NCI-H2081 (cell line): ENCODE measurements at places on chromosomes 1 and 21.

GRCh38 chr1:101075926-101076325, 50.3 kb upstream of the DPH5 start:
- DNase-seq, result no peak

DNA sequence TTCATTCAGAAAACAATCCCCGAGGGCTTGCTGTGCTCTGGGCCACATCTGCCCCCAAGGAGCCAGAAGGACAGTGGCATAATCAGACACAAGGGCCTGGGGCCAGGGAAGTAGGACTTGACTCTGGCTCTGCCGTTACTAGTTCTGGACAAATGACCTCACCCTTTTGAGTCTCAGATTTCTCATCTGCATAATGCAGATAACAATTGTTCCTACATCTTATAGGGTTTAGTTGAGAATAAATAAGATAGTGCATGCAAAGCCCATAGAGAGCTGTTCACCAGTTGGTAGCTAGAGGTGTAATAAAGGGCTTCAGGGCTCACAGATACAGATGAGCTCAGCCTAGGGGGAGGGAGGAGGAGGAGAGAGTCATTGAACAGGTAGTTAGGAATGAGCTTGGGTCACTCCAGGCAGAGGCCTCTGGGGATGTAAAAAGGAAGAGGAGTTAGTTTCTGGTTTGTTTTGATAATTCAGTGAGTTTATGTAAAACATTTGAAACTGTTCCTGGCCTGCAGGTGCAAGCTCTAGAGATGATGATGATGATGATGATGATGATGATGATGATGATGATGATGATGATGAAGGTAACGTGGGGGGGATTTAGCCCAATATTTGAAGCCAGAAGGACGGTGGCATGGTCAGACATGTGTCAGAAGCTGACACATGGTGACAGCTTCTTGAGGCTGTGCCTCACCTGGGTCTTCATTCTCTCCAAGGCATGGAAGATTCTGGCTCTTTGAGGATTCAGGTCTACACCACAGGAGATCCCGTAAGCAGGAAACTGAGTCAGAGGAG, 858 bp downstream of the LACTBL1 start:
- DNase-seq, result no peak

DNA sequence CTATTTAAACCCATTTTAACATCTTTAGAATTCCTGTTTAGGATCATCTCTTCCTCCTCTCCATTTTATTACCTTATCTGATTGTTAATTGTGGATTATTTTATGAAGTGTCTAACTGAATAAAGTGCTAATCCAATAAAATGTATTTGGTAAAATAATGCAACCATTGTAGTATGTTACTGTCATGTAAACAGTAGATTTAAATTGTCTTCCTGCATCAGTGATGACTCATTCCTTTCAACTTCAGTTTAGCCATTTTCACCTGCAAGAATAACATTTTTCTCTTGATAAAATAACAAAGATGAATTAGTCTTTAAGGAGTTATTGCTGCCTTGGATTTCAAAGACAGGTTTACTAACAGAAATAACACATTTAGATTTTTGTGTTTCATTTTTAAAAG, 5.4 kb downstream of the PPP2R5A start:
- DNase-seq, result no peak

GRCh38 chr1:232271991-232272589, 357.8 kb downstream of the SIPA1L2 start:
- no peak for DNase-seq

GRCh38 chr1:208431721-208432120, 187.5 kb upstream of the PLXNA2 start:
- DNase-seq, result no peak

- DNase-seq, result peak; percentile 41
Measured at GRCh38 chr1:18820791-18821641, 38.4 kb downstream of the TAS1R2 start.

- no peak for DNase-seq
Measured at GRCh38 chr1:25011943-25012638, 82.0 kb upstream of the RUNX3 start.

DNA sequence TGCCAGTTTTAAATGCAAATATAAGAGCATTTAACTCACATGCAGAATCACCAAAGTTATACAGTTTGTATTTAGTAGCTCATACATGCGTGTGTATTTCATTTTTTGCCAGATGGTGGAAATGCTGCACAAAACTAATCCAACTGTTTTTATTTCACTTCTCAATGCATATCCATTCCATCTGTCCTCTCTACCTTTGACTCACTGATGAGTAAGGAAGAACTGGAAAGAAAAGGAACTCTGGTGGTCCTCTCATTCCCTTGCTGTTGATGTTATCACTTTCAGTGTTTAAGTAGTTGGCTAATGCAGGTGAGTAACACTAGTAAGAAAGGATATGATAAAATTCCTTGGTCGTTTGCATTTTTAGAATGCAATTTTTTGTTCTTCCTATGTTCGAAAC, 5.7 kb upstream of the SLC1A7 start:
- DNase-seq, result no peak

DNA sequence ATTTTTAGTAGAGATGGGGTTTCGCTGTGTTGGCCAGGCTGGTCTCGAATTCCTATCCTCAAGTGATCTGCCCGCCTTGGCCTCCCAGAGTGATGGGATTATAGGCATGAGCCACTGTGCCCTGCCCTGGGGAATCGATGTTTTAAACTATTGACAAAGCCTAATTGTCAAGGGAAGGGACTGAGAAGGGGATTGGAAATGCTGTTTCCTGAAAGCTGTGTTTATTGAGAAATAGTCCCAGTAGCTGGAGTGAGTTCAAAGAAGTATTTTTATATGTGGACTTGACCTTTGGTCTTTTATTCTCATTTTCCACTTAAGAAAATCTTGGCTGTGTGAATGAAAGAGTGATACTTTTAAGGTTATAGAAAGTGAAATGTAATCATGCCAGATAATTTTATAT, 47.5 kb downstream of the KIF1B start:
- no peak for DNase-seq

DNA sequence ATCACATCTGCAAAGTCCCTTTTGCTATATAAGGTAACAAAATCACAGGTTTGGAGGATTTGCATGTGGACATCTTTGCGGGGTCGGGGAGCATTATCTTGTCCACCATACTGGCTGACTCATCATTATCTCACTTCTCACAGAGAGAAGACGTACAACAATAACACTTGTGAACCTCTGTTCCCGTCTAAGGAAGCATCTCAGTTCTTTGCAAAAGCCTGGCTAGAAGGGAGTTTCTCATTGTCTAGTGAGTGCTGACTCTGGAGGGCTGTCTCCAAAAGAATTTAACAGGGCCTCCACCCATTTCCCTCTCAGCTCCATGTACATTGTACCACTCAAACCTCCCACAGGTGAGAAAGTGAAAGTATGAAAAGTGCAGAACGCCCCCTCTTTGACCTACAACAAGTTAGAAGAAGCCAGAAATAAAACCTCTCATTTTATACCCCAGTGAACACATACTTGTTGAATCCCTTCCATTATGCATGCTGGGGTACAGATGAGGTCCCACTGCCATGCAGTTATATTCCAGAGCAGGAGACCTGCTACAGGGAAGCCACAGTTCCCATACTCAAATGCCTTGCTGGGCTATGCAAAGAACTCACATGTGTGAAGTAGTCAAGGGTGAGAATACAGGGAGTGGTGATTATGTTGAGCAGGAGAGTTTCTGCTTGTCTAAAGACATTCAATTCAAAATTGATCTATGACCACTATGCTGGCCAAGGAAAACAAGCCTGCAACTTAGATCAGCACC, 121.7 kb upstream of the PRDX6 start:
- no peak for DNase-seq

- DNase-seq, result no peak
Measured at GRCh38 chr1:117215019-117215418, 4.3 kb upstream of the VTCN1 start.

GRCh38 chr1:61230523-61230922, 148.2 kb downstream of the NFIA start:
- no peak for DNase-seq

- DNase-seq, result no peak
Measured at GRCh38 chr1:239896980-239897379, 194.7 kb upstream of the FMN2 start.

- DNase-seq, result no peak
Measured at GRCh38 chr1:60461925-60462595, 388.5 kb upstream of the C1orf87 start.

DNA sequence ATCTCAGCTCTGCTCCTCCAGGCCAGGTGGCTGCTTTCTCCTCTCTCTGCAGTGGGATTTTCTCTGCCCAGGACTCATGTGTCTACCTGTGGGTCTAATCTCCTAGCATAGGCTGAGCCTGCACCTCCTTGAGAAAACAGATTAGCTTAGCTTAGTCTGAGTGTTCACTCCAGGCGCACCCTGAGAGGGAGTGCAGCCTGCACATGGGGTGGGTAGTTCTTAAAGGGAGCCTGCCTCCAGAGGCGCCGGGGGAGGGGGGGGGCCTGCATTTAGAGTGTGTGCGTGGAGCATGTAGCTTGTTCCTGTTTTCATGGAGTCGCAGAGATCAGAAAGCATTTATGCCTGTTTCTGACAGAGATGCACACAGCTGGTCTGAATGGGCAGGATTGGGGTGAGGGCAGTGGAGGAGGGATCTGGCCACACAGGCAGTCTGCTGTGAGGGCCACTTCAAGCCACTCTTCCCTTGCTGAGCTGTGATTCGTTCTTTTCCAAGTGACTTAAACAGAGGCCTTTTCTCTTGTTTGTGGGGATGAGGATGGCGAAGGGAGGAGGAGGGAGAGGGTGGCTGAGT, 45.2 kb downstream of the GALNT2 start:
- DNase-seq, result no peak

DNA sequence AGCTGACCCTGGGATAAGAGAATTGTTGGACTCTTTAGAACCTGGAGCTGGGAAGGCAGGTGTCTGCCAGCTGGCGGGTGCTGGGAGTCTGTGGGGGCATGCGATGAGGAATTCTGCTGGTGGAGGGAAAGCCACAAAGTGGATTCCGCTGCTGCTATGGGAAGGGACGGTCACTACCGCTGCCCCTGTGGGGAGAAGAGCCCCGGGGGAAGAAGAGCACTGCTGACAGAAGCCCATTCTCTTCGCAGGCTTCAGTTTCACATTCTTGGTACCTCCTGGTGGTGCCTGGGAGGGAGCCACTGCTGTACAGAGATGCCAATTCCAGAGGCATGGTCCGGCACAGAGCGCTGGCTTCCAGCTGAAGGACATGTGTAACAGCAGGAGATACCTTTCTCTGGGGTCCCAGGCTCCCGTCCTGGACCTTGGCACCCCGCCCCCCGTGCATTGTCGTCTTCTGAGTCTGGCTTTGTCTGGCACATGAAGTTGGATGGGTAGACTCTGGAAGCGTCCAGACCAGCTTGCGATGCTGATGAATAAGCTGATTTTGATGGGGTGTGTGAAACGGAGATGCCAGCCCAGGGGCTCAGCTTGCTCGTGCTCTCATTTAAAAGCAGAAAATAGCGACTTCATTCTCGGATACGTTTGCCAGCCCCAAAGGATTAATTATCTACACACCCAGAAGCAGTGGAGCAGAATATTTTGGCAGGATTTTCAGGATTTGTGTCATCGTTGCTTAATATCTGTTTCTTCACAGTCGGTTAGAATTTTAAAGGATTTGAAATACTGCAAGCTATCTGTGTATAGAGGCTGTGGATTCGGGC, 13.2 kb downstream of the PDXK start:
- DNase-seq, result no peak

GRCh38 chr1:228273720-228274451, 66.0 kb downstream of the OBSCN start:
- DNase-seq, result no peak

- DNase-seq, result no peak
Measured at GRCh38 chr1:167751676-167752075, 29.9 kb downstream of the MPZL1 start.

GRCh38 chr1:93599479-93599878, 82.2 kb downstream of the BCAR3 start:
- no peak for DNase-seq

GRCh38 chr1:188022661-188023060, 1193.9 kb downstream of the PLA2G4A start:
- DNase-seq, result no peak

GRCh38 chr1:96374076-96374762, 347.4 kb upstream of the PTBP2 start:
- no peak for DNase-seq

DNA sequence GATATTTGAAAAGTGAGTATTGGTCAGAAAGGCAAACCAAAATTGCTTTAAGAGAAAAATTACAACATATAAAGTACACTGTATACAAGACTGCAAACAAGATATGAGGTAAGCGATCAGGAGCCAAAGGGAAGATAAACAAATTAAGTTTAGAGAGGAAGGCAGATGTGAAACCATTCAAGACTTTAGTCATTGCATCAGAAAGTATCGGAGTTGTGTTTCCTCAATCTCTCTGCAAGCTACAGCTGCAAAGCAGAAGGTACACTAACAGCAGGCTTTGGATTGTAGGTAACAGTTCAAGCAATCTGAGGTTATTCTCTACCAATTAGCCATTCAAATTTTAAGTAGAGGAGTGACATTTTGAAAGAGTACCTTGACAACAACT, 21.3 kb upstream of the TLCD4 start:
- no peak for DNase-seq

- no peak for DNase-seq
Measured at GRCh38 chr21:15121655-15122120, 56.9 kb upstream of the NRIP1 start.

GRCh38 chr1:54953846-54954245, 26.6 kb upstream of the TMEM61 start:
- no peak for DNase-seq

DNA sequence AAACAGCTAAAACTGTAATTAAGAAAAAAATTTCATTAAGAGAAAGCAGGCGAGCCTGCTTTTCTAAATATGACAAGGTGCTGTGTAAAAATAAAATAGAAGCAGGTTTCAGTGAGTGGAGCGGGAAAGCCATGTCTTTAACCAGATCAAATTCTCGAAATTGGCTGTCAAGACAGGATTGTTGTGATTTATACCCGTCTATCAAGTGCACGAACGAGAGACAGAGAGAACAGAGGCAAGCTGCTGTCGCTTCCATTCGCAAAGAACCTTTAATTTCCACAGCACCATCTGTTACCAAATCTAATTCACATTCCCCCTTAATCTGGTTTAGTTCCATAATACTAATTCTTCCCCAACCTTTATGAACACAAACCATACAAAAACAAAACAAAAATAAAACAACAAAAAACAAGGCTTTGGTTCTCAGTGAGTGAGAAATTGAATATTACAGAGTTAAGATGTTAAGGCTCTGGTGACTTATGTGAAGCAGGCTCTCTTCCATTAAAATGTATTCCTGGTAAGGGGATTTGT, 35.0 kb downstream of the ESRRG start:
- no peak for DNase-seq

GRCh38 chr1:212710566-212710965, 10.9 kb upstream of the BATF3 start:
- DNase-seq, result no peak

- DNase-seq, result no peak
Measured at GRCh38 chr1:28370239-28371009, 884 bp downstream of the PHACTR4 start.

GRCh38 chr1:24803220-24803619, 58.0 kb downstream of the CLIC4 start:
- no peak for DNase-seq

GRCh38 chr21:21722731-21723130, 724.5 kb downstream of the NCAM2 start:
- DNase-seq, result no peak

GRCh38 chr1:203300441-203301330, 4.6 kb upstream of the BTG2 start:
- DNase-seq, result no peak
